ENCODE measurements at places on chromosomes 11 and 22.

DNA sequence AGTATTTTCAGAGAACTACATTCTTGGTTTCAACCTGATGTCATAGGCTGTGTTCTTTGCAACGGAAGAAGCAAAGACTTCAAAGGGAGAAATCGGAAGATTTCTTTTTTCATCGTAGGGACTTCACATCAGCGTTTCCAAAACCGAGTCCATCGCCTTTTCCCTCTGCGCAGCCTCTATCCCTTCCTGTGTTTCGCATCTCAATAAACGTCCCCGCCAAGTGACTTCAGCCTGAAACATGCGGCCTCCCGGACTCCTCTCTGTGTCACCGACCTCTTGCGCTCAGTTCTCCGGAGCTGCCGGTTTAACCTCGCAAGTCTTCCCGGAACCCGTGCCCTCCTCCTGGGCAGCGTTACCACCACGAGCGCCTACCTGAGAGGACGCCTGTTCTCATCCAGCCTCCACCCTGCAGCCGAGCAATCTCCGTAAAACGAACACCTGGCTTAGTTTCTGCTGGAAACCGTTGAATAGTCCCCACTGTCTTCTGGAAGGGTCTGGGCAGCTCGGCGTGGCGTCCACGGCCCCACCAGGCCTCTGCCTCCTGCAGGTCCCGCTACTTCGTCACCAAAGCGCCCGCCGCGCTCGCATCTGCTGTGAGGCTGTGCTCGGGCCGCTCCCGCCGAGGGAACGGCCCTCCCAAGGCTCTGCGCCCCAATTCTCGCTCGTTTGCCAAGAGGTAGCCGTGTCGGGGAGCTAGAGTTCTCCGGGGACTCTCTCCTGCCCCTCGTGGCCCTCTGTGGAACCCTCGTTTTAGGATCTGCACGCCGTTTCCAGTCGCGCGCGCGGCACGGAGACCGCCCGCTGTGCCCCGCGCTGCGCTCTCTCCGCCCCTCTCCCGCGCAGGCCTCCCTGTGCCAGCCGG lies at the start of gene GLB1L3:
GLB1L3 (plus strand) TSS at position 846 of the 862 bp plus-strand sequence. CDS start 362 bp downstream, outside the sequence.
- DNase-seq = no peak

- DNase-seq = peak; percentile 56
Observed at GRCh38 chr22:22376352-22376706, 131.7 kb downstream of the VPREB1 start.

DNA sequence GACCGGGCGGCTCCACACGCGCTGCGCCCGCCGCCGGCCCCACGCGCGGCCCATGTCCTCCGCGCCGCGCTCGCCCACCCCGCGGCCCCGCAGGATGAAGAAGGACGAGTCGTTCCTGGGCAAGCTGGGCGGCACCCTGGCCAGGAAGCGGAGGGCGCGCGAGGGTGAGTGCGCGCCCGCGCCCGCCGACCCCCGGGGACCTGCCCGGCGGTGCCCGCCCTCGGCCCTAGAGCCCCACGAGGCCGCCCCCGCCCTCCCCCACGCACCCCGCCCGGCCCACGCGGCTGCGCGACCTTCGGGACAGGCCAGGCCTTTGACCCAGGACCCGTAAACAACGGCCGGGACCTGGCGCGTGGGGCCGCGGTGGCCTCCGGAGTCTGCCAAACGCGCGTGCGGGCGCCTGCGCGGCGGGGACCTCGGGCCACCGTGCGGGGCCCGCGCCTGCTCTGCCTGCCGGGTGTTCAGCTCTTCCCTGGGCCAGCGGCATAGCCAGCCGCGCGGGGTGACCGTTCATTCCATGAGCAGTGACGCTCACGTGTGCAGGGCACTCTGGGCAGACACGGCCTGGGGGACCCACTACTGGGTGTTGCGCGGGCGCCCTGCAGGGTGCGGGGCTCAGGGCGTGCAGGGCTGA lies at the start of gene PARVB:
PARVB (plus strand) TSS at position 15 of the 634 bp plus-strand sequence; CDS start at position 53, 38 bp downstream.
- DNase-seq = no peak

DNA sequence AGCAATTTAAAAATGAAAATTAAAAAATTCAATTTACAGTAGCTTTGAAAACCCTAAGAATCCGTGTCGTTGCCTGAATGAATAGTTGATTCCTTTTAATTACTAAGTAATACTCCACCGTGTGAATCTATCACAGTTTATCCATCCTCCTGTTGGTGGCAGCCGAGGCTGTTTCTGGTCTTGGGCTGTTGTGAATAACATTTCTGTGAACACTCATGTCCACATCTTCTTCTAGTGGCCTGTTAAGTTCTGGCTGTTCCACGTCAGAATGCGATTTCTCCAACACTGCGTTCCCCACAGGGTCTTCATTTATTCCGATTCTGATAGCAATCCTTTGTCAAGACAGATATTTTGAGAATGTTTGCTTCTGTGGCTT lies 223.0 kb downstream of the TBC1D22A start:
- DNase-seq = no peak

DNA sequence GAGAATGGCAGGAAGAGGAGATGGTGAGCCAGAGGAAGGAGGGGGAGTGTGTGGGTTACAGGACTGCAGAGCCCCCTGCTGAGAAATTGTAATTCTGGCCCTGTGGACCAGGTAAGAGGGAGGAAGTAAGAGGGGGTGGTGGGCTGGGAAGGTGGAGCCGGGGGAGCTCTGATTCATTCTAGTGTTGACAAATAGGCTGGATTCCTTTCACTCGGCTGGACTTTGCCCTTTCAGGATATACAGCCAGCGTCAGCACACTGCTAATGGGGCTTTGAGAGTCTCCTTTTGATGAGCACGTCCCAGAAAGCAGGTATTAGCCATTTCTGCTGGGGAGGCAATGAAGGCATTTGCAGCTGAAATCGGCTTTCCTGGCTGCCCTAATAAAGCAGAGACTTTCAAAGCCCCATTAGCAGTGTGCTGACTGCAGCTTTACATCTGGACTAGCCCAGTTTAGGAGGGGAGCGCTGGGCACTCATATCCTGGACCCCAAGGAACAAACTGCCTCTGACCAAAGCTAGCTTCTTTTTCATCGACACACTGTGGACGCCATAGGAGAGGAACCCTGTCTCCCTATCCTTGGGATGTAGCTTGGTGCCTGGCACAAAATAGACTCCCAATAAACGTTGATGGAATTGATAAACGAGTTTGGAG lies 44.8 kb upstream of the CADM1 start:
- no peak for DNase-seq

DNA sequence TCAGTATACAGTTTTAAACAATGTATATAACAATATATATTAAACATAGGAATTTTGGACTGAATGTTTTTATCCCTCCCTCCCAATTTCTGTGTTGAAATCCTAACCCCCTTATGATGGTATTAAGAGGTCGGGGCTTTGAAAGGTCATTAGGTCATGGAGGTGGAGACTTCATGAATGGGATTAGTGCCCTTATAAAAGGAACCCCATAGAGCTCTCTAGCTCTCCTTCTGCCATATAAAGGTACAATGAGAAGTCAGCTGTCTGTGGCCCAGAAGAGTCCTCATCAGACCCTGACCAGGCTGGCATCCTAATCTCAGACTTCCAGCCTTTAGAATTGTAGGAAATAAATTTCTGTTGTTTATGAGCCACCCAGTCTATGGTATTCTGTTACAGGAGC lies 6.5 kb downstream of the NNMT start:
- no peak for DNase-seq

DNA sequence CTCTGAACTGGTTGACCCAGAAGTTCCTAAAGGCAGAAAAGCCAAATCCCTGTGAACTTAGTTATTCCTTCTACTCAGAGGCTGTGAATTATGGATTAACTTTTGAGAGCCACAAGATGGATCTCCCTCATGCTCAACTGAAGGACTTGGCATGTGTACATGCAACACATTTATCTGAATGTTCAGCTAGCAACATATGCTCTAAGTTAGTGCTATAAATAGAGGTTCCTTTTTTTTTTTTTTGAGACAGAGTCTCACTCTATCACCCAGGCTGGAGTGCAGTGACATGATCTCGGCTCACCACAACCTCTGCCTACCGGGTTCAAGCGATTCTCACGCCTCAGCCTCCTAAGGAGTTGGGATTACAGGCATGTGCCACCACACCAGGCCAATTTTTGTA lies 40.1 kb downstream of the EIF4ENIF1 start:
- no peak for DNase-seq

DNA sequence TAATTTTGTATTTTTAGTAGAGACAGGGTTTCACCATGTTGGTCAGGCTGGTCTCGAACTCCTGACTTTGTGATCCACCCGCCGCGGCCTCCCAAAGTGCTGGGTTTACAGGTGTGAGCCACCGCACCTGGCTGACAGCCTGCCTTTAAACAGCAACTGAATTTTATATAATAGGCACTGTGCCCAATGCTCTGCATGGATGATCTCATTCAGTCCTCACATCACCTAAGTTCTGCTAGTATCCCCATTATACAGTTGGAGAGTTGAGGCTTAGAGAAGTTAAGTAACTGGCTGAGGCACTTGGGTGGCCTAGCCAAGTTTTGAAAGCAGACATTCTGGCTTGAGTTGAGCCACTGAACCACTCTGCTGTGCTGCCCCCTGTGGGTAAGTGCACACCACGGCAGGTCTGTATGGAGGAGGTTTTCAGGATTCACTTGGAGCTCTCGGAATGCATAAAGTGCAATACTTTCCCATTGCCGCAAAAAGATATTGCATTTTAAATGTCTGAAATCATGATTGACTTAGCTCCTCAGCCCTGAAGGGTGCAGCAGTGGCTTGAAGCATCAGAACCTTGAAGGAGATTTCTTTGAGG lies 112.4 kb downstream of the LDLRAD3 start:
- DNase-seq = no peak

DNA sequence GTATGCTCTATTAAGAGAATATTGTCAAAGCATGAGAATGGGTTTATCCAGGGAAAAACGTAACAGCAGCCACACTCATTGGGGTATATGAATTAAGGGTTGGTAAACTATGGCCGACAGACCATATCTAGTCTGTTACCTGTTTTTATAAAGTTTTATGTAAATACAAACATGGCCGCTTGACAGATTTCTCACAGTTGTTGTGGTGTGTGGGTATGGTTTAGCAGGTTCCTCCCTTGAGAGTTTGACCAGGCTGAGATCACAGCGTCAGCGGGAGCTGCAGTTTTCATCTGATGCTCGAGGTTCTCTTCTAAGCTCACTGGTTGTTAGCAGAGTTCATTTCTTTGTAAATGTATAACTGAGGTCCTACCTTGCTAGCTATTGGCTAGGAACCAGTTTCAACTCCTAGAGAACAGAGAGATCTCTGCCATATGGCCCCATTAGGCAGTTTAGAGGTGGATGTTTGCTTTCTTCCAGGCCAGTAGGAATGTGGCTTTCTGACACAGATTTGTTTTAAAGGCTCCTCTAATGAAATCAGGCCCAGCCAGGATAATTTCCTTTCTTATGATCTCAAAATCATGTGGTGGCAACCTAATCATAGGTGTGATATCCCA lies 45.5 kb upstream of the GRIK4 start:
- DNase-seq = no peak

DNA sequence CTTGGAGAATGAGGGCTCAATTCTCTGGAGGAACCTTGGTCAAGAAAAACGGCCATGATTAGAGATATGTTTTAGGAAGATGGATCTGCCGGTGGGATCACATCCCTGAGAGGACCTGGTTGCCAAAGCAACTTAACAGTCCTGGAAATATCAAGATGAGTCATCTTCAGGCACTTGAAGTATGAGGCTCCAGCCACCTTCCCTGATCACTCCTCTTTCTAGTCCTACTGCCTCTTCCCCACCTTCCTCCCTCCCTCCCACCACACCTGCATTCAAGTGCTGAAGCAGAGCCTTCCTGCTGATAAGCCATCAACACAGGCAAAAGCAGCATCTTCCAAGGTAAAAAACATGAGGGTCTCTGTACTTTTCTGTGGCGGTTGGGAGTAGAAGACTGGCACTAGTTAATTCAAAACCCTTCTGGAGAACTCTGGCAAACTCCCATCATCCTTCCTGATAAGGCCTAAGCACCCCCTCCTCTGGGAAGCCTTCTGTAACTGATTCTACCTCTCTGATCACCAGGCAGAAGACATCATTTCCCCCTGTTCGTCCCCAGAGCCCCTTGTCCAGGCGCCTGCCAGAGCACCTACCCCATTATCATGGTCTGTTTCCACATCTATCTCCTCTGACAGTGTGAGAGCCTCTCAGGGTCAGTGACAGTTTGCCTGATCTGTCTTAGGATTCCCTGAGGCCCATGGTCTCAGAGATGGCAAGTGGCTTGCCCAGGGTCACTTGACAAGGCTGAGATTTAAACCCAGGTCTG lies 79.8 kb downstream of the CLPB start:
- no peak for DNase-seq

- DNase-seq = no peak
Observed at GRCh38 chr11:9214765-9215164, 50.4 kb downstream of the DENND5A start.

DNA sequence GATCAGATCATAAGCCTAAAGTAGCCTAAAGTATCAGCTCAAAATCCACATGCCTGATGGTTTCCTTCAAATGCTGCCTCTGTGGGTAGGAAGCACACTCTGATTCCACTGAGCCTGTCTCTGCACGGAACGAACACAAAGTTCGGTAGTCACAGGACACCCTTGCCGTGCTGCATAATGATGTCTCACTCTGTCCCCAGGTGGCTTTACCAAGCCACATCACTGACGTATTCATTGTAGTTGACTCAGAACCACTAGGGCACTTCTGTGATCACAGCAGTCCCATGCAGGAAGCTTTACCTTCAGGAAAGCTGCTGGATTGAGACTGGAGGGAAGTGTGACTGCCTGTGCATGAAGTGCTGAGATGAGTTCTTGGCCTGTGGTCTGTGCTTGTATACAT lies 147.7 kb downstream of the ATXN10 start:
- no peak for DNase-seq

DNA sequence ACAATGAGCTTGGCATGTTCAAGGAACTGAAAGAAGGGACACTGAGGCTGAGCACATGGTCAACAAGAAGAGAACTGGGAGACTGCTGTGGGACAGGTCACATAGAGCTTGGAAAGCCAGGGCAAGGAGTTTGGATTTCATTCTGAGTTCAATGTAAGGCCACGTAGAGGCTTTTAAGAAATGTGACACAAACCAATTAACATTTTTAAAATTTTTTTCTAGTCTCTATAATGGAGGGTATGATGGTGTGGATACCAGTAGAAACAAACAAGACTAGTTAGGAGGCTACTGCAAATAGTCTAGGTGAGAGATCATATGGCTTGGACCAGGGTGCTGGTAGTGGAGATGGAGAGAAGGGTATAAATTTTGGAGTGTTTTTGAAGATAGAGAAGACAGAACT lies 56.7 kb downstream of the RAB30 start:
- no peak for DNase-seq

- DNase-seq = no peak
Observed at GRCh38 chr22:48894804-48895250, 932.8 kb downstream of the BRD1 start.

DNA sequence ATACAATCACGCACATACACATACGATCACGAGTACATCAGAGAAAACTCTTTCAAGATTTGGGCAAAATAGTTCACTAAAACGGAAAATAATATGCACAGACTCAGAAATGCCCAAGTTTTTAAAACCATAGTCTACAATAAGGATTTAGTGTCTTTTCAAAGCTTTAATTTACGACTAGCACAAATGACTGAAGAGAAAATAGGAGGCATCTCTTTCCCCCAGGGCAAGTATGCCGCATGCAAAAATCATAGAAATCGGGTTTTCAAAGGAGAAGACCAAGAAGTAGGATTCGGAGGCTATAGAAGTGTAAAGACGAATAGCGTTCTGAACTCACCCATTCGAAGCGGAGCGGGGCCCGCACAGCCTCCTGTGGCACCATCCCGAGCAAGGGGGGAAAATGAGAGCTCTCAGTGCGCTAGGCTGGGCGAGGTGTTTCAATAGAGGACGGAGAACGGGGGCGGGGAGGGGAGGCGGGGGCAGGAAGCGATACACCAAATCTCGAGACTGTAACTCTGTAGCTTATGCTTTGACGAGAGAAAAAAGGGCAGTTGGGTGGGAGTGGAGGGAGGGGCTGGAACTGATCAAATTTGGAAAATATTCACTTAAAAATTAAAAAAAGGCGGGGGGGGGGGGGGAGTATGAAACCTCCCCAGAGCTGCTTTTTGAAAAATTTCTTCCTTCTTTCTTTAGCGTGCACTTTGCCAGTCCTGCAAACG lies 15.8 kb downstream of the BLID start:
- no peak for DNase-seq
